Left colon (tissue), 2 donors: ENCODE measurements at places on chromosomes 6 and 20. TPM values are rescaled to one million over a fixed set of nuclear protein-coding genes. Genes with fewer than 3 reads are reported as not detected.

TNXB gene
- 19.4 TPM for total RNA-seq

HLA-DQA2 gene
- total RNA-seq: 1.2 TPM

GRCh38 chr6:149060300-149060984, 257.1 kb upstream of the TAB2 start:
- DNase-seq: peak; percentile 76

PDYN gene
- not detected for total RNA-seq

GRCh38 chr6:7145885-7146828, 38.4 kb downstream of the RREB1 start:
- peak; percentile 87 for DNase-seq

DNA sequence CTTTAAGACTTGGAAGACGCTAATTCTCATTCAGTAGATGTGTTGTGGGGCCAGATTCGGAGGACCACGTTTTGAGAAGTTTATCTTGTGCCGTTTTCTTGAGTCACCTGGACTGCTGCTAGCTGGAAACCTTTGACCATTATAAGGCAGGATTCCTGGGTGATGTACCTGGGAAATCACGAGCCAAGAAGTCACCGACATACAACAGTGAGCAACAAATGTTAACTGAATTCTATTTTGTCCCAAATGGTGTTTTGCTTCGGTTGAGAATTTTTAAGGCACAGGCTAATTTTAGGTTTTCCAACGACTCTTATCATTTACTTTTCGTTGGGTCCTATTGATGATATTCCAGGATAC, 93.4 kb upstream of the BTN3A2 start:
- DNase-seq: no peak

CD2AP gene
- total RNA-seq: 111 TPM

C2 gene
- 18.2 TPM for total RNA-seq

PTPRK gene
- 121 TPM for total RNA-seq

- DNase-seq: no peak
Observed at GRCh38 chr6:35786810-35787209, 6.0 kb downstream of the CLPSL1 start.

ANKEF1 gene
- 7.3 TPM for total RNA-seq

LY6G6D gene
- total RNA-seq: not detected

DNA sequence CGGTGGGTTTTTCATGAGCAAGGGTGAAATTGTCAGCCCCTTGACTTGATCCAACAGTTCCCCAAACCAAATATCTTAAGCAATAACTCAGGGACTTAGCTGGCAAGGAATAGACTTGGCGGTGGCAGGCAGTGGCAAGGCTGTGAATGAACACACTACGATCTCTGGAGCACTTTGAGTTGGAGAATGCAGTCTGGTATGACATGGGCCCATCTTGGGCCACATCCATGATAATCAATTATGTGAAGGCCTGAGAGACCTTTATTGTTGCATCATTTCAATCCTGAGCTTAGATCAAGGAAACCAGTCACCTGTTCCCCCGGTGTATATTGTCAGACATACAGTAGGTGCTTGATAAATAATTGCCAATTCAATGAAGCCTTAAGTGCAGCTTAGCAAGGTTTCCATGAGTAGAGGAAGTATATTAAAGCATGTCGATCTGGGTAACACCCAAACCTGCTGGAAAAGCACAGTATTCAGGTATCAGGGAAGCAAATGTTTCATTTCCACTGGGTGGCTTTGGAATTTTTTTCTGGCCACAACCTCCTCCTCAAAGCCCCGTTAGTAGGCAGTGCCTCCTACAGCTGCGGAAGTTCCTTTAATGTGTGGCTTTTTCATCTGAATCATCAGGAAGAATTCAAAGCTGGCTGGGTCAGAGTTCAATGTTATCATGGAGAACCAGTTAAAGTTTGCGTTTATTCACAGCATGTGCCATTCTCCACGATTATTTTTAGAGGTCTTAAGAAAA, 10.2 kb downstream of the CASS4 start:
- no peak for DNase-seq

- DNase-seq: no peak
Observed at GRCh38 chr20:63442100-63442493, 30.4 kb downstream of the KCNQ2 start.

DNA sequence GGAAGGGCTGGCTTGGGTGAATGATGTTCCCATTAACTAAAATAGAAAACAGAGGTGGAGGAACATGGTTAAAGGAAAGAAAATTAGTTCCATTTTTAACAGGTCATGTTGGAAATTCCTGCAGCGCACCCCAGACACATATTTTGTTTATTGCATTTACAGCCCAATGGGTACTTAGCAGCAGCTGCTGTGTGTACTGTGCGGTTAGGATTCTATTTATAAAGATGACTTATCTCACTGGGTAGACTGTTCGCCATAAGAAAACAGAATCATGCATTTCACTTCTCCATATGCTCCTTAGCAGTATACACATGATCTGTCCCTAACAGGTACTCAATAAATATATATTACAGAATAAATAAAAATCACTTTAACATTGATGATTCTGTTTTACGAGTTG, 135.8 kb downstream of the SLC35F1 start:
- DNase-seq: no peak

UBD gene
- total RNA-seq: 2.7 TPM

- no peak for DNase-seq
Observed at GRCh38 chr6:48615041-48615440, 504.0 kb upstream of the PTCHD4 start.

- peak; percentile 80 for DNase-seq
Observed at GRCh38 chr20:1776681-1777475, 118.3 kb upstream of the SIRPA start.

DNA sequence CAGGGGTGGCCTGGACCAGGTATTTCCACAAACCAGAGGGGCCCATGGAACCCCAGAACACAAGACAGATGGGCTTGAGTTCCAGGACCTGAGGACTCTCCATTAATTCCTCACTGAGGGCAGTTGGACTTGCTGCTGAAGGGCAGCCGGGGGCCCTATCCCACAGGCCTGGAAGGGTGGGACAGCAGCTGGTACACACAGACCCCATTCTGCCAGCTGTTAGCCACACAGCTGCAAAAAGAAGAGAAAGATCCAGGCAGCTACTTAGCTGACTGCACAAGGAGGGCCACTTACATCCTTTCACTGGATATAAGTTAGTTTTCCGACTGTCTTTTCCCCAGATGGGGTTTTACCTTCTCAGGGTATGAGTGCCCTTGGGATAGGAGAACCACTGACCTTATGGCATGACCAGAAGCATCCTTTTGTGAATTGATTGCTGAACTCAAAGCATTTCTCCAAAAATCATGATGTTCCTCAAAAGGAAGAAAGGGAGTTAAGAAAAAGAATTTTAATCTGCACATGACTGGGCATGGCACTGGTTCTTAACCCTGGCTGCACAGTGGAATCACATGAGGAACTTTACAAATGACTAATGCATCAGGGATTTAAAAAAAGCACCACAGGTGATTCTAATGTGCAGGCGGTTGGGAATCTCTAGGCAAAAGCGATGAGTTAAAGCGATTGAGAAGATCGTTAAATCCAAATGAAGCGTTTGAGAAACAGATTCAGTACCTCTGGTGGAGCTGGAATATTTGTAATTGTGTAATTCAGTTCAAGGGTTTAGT, 199.4 kb downstream of the TFAP2A start:
- DNase-seq: no peak

- no peak for DNase-seq
Observed at GRCh38 chr6:3759646-3760232, 8.2 kb upstream of the PXDC1 start.

- DNase-seq: no peak
Observed at GRCh38 chr6:145733810-145734209, 1.5 kb downstream of the EPM2A start.

DNA sequence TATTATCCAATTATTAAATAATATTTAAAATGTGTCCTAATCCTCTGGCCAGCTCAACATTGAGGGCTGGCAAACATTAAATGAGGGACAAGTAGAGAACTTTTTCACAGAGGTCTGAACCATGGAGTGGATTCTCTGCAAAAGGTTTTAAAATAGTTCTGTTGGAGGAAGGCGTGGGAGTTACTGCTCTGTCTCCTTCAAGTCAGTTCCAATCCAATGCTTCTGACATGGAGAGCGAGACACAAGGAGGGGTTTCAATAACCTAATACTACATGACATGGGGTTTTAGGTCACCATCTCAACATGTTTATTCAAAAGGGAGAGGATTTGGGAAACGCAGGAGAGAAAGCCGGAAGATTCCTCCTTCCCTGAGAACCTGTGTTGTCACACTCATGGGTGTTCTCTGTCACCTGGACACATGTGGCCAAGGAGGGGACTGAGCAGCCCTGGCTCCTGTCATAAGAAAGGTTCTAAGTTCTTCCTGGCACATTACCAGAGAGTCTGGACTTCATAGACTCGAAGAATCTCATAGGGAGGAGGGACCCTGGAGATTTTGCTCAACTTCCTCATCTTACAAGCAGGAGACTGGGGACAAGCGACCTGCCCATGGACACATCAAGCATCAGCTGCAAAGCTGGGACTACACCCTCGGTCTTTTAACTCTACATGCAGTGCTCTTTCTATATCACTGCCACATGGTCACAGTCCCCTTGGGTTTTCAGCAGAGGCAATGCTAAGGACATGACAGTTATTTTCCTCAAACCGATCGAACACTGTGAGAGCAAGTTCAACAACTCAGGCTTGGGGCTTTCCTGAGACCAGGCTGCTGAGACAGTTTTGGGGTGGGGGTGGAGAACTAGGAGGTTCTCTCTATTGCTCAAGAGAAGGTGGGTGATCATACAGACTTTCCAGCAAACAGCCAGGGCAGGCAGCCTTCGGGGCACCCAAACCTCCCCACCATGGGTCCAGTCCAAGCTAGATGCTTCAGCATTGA, 38.6 kb downstream of the PRDM1 start:
- DNase-seq: no peak

DNA sequence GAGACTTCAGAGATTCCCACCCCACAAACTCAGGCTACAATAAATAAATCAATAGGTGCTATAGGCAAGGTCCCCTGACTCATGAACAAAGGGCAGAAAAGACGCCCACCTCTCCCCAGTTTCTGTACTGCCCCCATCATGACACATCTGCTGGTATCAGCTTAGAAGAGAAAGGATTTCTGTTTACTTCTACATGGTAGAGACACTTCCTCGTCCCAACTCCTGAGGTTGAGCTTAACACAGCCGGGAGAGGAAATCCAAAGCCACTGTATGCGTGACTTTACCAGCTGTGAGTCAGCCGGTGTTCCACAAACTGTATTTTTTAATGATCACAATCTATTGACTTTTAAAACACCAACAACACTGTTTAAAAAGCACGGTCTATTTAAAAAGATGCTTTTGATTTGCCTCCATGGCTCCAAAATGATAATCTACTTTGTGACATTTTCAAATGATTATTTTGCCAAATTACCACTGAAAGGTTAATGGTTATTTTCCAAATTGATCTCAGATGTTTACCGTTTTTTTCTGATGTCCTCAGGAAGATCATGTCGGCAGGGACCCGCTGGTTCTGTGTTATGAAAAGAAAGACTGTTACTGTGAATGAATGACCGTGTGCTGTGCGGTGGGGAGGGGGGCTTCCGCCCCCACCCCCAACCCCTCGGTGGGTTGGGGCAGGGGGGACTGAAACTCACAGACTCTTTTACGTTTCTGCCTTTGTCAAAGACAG, 72.5 kb downstream of the ATP9A start:
- DNase-seq: no peak

GRCh38 chr6:39997101-39997635, 62.9 kb upstream of the MOCS1 start:
- DNase-seq: no peak

- DNase-seq: no peak
Observed at GRCh38 chr20:32670773-32671455, 2.8 kb downstream of the C20orf203 start.
